Diencephalon (tissue), 1 donor: ENCODE measurements at places on chromosomes 16 and 17. TPM values are rescaled to one million over a fixed set of nuclear protein-coding genes. Genes with fewer than 3 reads are reported as not detected.

Gene UTS2R
- not detected for total RNA-seq

Gene KRT31
- total RNA-seq = 0.23 TPM

Gene PDK2
- 21.5 TPM for total RNA-seq

Gene METRNL
- 18.2 TPM for total RNA-seq

Gene SSTR5
- 0.23 TPM for total RNA-seq

Gene CCT6B
- 3.9 TPM for total RNA-seq

Gene KRTAP2-3
- not detected for total RNA-seq

Gene KRT13
- total RNA-seq = not detected

Gene TEX14
- 0.69 TPM for total RNA-seq
